Stimulated activated effector memory CD8-positive, alpha-beta T cell treated with anti-CD3 and anti-CD28 coated beads, Interleukin-12 subunit alpha, Interleukin-12 subunit beta, amount 100 ng/mL, for 72 hours (primary cell): ENCODE measurements at places on chromosomes 6 and 20.

- DNase-seq, result no peak
Measured at GRCh38 chr6:12594530-12594893, 122.1 kb upstream of the PHACTR1 start.

GRCh38 chr6:88492824-88493223 is 326.7 kb upstream of the CNR1 start:
- no peak for DNase-seq

DNA sequence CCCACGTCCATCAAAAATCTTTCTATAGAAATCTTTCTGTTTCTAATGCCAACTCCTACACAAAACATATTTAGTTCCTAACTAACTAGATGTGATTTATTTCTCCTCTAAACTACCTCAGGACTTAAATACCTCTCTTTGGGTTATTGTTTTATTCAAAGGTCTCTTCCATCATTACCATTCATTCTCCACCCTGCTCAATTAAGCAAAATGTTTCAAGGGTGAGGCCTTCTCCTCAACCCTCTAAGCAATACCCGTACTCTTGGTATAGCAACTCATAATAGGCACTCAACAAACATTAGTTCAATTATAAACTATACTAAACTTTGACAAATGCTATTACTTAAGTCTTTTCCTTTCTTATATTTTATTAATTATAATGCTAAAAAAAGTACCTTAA is 111.4 kb downstream of the RNGTT start:
- DNase-seq, result no peak

DNA sequence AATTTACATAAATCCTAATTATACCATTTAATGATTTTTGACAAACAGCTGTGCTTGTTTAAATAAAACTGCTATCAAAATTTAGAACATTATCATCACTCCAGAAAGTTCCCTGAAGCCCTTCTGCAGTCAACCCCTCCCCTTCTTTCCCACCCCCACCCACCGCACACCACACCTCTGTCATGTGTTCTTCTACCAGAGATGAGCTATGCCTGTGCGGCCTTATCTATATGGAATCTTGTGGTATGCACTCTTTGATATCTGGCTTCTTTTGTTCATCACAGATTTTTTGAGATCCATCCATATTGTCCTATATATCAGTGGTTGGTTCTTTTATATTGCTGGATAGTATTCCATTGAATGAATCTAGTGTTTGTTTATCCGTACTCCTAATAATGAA is 7.2 kb downstream of the MYLIP start:
- no peak for DNase-seq

GRCh38 chr6:16481697-16482399 is 243.5 kb downstream of the GMPR start:
- no peak for DNase-seq

DNA sequence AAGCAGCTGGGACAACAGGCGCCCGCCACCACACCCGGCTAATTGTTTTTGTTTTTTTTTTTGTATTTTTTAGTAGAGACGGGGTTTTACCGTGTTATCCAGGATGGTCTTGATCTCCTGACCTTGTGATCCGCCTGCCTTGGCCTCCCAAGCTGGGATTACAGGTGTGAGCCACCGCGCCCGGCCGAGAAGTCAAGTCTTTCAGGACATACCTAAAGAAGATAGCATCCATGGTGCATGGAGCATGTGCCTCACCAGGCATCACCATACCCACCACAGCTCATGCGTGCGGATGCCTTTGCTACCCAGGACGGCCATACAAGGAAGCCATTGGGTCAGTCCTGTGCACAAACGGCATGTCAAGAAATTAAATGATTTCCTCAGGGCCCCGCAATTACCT is 60.8 kb downstream of the DACT2 start:
- DNase-seq, result no peak

GRCh38 chr20:4613718-4614620 is 107.7 kb upstream of the PRND start:
- DNase-seq, result peak; percentile 39

- DNase-seq, result no peak
Measured at GRCh38 chr20:55333798-55334197, 671.5 kb downstream of the CBLN4 start.

DNA sequence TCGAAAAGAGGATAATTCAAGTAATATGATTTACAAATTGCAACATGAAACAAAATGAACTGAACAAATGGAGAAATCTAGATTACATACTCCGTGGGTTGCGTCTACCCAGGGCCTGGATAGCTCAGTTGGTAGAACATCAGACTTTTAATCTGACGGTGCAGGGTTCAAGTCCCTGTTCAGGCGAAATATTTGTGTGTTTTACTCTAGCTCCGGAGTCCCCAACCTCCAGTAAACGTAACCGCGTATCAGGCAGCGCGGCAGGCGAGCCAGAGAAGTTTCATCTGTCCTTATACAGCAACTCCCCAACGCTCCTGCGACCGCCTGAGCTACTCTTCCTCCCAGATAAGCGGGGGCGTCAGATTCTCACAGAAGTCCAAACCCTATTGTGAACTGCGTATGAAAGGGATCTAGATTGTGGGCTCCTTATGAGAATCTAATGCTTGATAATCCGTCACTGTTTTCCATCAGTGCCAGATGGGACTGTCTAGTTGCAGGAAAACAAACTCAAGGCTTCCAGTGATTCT is 176.1 kb downstream of the TRIM27 start:
- no peak for DNase-seq

DNA sequence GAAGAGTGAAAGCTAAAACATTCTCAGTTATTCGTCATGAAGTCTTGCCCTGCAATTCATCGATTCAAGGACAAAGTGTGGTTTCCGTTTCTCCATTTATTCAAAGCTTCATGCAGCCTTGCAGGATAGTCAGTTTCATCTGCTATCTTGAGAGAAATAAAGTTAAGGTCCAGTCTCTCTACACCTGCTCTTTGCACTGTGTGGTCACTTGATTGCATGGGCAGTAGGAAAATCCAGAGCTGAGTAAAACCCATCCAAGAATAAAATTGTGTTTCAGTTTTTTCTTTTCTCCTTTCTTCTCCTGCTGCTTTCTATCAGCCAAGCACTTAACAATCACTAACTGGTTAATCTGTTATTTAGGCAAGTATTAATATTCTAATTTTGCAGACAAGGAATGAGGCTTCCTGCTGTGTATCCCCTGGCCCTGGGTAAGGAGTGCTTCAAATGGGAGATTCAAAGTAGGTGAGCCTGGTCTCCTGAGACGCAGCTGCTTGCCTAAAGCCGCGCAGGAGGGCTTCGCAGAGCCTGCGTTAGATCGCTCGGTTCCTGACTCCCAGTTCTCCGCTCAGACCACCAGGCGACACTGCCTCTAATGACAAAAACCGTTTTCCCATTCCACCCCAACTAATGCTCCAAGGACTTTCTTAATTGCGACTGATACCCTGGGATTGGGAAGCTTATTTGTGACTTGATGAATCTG is 808.3 kb downstream of the TFAP2A start:
- DNase-seq, result no peak

GRCh38 chr6:130202782-130203181 is 20.0 kb downstream of the SAMD3 start:
- DNase-seq, result no peak

DNA sequence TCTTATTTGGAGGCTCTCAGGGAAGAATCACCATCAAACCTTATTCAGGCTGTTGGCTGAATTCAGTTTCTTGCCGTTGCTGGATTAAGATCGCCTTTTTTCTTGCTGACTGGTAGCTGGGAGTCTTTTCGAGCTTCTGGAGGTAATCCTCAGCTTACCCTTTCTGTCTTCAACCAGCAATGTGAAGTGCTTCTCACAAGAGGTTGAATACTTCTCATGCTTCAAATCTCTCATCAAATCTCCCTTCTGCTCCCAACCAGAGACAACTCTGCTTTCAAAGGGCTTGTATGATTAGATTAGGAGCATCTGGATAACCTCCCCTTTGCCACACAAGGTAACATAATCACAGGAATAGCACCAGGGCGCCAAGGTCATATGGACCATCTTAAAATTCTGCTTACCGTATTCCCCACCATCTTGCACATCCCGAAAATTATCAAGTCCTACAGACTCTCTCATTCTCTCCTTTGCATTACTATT is 137.2 kb downstream of the MOXD1 start:
- DNase-seq, result no peak

DNA sequence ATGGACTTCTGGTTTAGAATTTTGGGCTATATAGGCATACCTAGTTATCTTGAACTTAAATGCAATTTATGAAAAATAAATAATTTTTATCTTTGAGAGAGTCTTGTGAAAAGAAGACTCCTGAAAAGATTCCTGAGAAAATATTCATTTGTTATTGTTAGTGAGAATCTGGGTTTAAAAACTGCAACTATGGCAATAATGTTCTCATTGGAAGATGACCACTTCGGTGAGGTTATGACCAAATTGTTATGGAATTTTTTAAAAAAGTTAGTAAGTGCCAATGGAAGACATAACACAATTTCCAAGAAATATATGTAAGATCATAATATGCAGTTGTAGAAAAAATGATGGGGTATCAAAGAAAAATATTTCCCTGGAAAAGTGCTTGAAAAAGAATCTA is 46.3 kb downstream of the GRIK2 start:
- no peak for DNase-seq

- peak; percentile 73 for DNase-seq
Measured at GRCh38 chr20:32966881-32967781, 37.1 kb downstream of the SUN5 start.

GRCh38 chr20:25237610-25238318 is 10.1 kb upstream of the PYGB start:
- peak; percentile 28 for DNase-seq

DNA sequence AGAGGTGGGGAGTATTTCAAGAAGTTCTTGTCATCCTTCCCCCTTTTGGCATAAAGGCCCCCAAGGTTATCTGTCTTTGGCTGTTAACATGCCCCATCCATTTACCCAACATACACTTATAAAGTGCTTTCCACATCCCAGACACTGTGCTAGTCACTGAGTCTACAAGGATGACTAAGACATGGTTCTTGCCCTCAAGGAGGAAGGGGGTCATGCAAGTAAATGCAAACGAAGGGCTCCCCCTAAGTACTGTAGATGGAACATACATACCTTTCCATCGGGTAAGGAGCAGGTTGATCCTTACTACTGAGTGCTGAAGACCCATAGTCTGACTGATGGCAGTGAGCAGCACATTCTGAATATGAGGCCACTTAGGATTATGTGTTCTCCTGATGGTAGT is 38.3 kb downstream of the HECA start:
- DNase-seq, result no peak

- no peak for DNase-seq
Measured at GRCh38 chr6:93437491-93437890, 18.1 kb upstream of the EPHA7 start.

DNA sequence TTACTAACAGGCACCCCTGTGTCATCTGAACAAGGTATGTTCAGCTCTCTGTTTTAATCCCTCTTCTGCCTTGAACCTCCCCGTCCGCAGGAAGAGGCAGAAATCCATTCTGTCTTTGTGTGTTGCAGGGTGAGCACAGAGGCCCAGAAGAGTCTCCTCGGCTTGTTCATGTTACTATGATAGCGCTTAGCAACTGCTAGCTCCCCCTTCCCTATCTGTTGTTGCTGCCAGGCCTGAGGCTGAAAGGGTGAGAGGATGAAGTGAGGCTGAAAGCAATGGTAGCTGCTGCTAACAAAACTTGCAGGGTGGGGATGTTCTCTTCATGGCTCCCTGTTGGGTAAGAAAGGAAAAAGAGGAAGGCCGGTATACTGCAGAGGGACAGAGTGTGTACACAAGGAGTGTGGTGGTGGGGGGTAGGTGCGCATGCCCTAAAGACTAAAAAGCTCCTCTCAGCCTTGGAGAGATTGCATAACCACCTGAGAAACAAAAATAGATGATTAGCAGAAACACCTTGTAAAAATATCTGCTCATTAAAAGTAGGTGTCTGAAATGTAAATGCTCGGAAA is 55.2 kb upstream of the CITED2 start:
- no peak for DNase-seq

GRCh38 chr6:122286512-122286911 is 112.9 kb upstream of the HSF2 start:
- DNase-seq, result no peak

- DNase-seq, result no peak
Measured at GRCh38 chr6:12039540-12040459, 27.7 kb downstream of the HIVEP1 start.

- DNase-seq, result no peak
Measured at GRCh38 chr6:37459981-37460800, 27.2 kb downstream of the CMTR1 start.

DNA sequence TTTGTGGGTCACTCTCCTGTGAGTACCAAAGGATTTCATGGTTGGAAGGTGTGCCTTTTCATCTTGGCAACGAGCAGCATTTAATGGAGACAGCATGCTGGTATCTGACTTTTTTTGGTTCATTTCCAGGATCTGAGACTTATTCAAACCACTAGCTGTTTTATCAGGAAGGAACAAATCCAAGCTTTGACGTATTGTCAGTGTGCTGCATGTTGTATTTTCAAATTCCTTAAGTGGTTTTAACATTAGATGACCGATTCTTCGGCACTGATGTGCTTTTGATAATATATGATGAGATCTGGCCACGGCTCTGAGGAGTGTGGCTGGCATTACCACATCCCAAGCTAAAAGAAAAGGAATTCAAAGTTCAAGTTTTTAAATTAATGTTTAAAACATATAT is 6.4 kb downstream of the RMND1 start:
- no peak for DNase-seq

DNA sequence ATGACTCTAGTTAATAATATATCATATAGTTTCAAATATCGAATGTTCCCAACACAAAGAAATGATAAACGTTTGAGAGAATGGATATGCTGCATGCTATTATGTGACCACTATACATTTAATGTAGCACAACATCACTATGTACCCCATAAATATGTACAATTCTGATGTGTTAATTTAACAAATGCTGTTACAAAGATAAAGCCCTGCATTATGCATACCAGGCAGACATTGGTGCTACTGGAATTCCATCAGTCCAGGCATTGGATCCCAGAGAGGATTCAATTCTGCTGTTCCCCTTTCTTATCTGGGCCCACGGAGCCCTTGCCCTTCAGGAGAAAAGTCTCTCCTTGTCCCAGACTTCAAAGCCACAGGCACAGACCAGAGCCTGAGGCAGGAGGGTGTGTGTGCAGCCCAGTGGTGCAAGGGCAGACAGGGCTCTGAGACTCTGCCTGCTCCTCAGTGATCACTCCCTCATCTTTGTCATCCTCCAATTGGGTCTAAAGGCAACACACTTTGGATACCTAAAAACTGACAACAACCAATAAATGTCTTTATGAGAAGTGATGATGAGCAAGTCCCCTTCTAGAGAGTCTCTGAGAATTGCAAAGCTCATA is 45.2 kb downstream of the PSMG4 start:
- no peak for DNase-seq

- DNase-seq, result no peak
Measured at GRCh38 chr6:52399511-52400312, 20.4 kb upstream of the EFHC1 start.

DNA sequence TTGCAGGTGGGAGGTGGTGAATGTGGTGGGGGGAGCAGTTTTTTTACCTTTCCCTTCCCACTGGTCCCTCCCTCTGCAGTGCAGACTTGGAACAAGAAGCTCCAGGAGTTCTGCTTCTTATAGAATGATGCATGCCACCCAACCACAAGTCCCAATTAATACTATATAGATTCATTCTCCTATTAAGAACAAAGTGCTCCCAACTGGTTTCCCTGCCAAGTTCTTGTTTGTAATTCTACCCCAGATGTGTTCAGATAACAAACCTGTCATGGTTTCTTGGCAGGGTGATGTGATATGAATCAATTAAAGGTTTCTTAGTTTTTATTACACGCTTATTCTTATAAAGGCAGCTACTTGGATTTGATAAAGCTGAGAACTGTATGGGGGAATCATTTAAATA is 23.9 kb downstream of the HDDC2 start:
- no peak for DNase-seq
